Cardiac septum (tissue), 1 donor: ENCODE measurements at places on chromosomes 2 and 18. TPM values are rescaled to one million over a fixed set of nuclear protein-coding genes. Genes with fewer than 3 reads are reported as not detected.

FBLN7 gene
- total RNA-seq, result 1.00 TPM

CAPN14 gene
- total RNA-seq, result 0.16 TPM

TRIM43 gene
- total RNA-seq, result not detected

FSHR gene
- total RNA-seq, result not detected

GREB1L gene
- total RNA-seq, result 16.2 TPM

PRKRA gene
- total RNA-seq, result 46.7 TPM

C2orf66 gene
- total RNA-seq, result not detected

SLC11A1 gene
- 6.4 TPM for total RNA-seq

REG3G gene
- not detected for total RNA-seq

HRH4 gene
- total RNA-seq, result 0.08 TPM

ASB18 gene
- 44.4 TPM for total RNA-seq

RNU2-63P gene
- total RNA-seq, result not detected

HDHD2 gene
- 35.6 TPM for total RNA-seq

IL36G gene
- not detected for total RNA-seq

SLC30A3 gene
- 10.2 TPM for total RNA-seq

NXPH2 gene
- not detected for total RNA-seq

WIPF1 gene
- 20.9 TPM for total RNA-seq

EPAS1 gene
- 139 TPM for total RNA-seq

FAM161A gene
- 1.9 TPM for total RNA-seq

AQP12B gene
- not detected for total RNA-seq

GKN2 gene
- total RNA-seq, result not detected

TBC1D8 gene
- 52.3 TPM for total RNA-seq

TMEM37 gene
- 1.5 TPM for total RNA-seq

SLC16A14 gene
- total RNA-seq, result 2.0 TPM

ZNG1B gene
- 28.6 TPM for total RNA-seq

ZNF521 gene
- 15.4 TPM for total RNA-seq
